ENCODE measurements at places on chromosomes 11 and 22. TPM values are rescaled to one million over a fixed set of nuclear protein-coding genes. Genes with fewer than 3 reads are reported as not detected.

GRCh38 chr22:21447694-21448402, 19.3 kb upstream of the TMEM191C start:
- DNase-seq, result no peak

GRCh38 chr11:87428266-87428665, 390.5 kb downstream of the TMEM135 start:
- no peak for DNase-seq

GRCh38 chr22:19354201-19354600, 62.7 kb upstream of the CLTCL1 start:
- no peak for DNase-seq

GRCh38 chr11:122692444-122692843, 36.9 kb downstream of the UBASH3B start:
- DNase-seq, result no peak

DNA sequence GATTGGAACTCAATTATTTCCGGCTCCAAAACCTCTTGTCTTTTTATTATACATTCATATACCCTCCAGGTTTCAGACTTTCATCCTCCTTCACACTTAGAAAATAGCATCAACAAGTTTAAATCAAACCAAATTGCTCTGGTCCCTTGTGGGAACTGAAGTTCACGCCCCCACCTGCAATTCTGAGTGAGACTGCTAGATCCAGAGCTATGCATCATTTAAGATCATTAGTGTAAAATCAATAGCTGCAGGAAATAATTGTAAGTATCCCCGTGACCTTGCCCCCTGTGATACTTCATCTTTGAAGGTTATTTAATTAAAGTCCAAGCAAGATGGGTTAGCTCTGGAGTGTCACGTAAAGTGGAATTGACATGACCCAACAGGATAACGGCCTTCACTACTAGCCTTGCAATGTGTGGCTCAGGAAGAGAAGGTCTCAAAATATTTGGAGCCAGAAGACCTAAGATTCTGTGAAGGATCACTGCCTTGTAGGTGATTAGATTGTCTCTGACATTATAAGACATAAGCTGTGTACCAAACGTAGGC, 742.2 kb upstream of the LRRC4C start:
- no peak for DNase-seq

DNA sequence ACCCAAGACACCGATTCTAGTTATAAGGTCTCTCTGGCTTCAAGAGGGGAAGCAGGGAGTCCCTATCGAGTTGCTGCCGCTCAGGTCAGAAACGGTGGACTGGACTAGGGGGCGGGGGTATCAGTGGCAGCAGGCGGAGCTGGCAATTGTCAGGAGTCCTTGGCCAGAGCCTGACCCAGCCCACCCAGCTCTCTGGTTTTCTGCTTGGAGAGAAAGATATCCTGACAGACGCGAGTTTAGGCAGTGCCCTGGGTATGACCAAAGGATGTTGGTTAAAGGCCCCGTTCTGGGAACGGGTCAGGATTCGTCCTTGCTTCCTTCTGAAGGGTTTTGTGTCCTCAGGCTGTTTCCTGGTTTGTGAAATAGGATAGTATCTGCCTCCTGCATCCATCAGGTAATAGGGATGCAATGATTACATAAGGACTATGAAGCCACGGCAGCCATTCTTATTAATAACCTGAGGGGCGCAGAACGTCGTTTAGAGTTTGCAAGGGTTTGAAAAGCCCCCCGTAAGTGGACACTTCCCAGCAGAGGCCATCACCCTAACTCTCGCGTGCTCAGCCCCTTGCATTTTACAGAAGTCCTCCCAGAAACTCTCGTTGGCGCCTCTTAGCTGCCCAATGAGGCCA, 700 bp upstream of the DEPDC5 start:
- peak; percentile 51 for DNase-seq

DNA sequence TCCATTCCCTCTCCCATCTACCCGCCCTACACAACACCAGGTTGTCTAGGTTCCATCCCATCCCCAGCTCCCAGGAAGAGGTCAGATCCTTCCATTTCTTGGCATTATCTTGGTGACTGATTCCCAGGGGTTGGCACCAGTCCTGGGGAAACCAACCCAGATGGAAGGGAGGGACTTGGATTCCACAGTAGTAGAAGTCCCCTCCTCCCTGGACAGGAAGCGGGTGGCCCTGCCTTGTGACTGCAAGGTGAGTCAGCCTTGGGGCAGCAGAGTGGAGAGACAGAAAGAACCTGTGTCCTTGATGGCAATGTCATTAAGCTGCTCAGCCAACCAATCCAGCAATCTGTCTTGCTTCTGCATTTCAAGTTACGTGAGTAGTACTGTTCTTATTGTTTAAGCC, 26.5 kb downstream of the SYT13 start:
- DNase-seq, result no peak

DNA sequence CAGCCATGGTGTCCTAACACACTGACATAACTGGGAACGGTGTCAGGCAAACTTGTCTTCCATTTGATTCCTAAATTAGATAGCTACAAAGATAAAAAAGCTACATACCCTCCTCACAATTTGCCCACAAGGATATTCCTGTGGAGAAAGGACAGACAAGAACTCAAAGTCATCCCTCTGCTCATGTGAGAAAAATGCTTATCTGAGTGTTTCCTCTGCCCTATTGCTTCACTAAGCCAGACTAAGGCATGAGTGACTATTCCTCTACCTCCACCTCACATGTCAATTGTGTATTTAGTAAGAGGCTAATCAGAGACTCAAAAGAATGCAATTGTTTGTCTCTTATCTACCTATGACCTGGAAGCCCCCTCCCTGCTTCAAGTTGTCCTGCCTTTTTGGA, 247.7 kb downstream of the DDX10 start:
- no peak for DNase-seq

DNA sequence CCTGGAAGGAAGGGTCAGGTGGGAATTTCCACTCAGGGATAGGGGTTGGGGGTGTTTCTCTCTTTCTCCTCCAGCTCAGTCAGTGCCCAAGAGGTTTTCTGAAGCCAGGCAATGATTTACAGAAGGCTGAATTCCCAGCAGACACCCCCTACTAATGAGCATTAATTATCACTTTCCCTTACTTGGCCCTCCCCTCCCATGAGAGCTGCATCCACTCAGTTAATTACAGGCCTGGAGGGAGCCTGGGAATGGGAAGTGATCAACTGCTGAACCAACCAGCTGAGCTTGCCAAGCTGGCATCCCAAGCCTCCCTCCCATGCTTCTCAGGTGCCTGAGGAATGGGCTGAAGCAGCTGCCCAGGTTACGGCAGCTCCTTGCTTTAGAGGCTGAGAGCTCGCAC, 992 bp downstream of the LGALS12 start:
- DNase-seq, result no peak

DNA sequence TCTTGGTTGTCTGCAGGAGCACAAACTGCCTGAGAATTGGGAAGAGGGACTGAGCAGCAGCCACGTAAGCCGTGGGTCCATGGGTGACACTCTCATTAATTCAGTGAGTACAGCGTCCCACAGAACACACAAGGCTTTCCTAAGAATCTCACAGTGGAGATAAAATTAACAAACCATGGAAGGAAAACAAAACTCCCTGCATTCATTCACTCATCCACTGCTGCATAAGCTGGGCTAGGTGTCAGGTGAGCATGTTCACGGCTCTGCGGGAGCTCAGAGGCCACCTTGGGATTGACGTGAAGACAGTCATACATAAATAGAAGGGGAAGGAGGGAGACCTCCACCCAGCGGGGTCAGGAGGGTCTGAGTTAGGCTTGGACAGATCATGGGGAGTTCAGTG, 1442.7 kb downstream of the TBC1D22A start:
- peak; percentile 14 for DNase-seq

DNA sequence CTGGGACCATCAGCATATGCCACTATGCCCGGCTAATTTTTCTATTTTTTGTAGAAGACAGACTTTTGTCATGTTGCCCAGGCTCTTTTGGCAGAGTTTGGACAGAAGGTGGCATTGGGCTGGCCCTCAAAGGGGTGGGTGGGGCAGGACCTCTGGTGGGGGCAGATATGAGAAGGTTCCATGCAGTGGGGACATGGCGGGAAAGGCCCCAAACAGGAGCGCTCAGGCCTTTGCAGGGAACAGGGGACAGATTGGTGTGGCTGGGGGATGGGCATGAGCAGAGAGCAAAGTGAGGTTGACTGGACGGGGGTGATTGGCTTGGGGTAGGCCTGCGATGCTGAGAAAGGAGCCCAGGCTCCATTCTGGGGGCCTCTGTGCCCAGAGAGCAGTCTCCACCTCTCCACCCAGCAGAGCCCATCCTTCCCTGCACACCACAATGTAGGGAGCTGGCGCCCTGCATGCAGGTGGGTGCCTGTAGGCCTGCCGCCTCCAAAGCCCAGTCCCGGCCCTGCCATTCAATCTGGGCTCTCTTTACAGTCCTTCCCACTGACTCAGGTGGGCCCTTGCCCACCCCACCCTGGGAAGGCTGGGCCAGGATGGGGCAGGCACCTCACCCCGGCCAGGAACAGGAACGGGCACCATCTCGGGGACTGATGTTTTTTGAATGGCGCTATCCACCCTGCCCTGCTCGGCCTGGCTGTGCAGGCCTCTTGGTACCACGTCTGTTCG, 98.7 kb downstream of the MORC2 start:
- DNase-seq, result peak; percentile 18

Gene TRIM51
- polyA plus RNA-seq, result not detected

Gene MEN1
- polyA plus RNA-seq, result 46.5 TPM

Gene MFNG
- polyA plus RNA-seq, result 22.0 TPM

Gene TRPM5
- polyA plus RNA-seq, result 0.40 TPM

Gene OR5P2
- 0.16 TPM for polyA plus RNA-seq
